D721Med (cell line): ENCODE measurements at places on chromosomes 6 and 20.

GRCh38 chr6:93391965-93392364 is 27.4 kb downstream of the EPHA7 start:
- no peak for DNase-seq

DNA sequence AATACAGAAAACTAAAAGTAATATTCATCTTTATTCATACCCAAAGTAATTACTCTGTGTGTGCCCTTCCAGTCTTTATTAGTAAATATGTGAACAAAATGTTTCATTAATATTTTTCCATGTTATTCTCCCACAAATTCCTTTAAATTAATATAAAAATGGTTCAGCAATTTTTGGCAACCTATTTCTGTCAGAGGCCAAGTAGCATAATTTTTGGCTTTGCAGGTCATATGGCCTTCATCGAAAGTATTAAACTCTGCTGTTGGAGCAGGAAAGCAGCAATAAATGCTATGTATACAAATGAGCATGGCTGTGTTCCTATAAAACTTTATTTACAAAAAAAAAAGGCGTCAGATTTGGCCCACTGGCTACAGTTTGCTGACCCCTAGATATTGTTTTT is 16.1 kb downstream of the ZC2HC1B start:
- no peak for DNase-seq

GRCh38 chr6:54614499-54615195 is 231.9 kb upstream of the FAM83B start:
- DNase-seq = no peak

DNA sequence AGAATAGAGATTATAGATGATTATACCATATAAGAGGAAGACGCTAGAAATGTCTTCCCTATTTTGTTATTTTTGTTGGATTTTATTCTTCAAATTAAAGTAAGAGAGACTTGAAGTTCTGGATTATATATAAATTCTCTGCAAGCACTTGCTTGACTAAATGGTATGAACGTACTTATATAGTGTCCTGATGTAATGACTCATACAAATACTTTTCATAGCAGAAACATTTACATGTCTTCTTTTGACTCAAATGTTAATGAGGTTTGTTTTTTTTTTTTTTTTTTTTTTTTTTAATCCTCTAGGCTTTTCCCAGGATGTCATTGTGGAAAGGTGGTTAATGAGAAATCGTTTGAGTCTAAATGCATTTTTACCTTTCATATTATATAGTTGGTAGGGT is 55.0 kb downstream of the PDE7B start:
- no peak for DNase-seq

DNA sequence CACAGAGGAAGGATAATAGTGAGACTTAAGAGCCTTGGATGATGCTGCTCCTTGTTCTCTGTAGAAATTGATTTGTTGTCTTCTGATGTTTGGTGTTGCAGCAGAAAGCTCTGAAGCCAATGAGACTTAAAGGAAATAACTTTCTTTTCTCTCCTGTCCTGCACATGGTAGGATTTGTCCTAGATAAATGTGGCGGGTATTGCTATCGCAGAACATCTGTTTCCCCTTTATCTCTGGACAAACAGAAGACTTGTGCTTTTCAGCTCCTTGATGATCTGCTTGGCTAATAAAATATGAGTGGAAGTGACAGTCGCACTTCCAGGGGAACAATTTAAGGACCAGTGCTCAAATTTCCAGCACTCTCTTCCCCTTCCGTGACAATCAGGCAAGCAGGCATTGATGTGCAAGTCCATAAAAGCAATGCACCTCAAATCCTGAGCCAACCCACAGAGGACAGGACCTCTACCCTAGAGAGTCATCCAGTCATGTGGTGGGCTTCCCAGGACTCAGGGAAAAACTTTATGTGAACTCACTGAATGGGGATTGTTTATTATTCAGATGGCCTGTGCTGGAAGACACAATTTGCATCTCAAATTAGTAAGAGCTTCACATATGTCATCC is 9.9 kb upstream of the NCR2 start:
- DNase-seq = no peak

- DNase-seq = no peak
Measured at GRCh38 chr6:27471365-27472115, 1.4 kb downstream of the ZNF184 start.

DNA sequence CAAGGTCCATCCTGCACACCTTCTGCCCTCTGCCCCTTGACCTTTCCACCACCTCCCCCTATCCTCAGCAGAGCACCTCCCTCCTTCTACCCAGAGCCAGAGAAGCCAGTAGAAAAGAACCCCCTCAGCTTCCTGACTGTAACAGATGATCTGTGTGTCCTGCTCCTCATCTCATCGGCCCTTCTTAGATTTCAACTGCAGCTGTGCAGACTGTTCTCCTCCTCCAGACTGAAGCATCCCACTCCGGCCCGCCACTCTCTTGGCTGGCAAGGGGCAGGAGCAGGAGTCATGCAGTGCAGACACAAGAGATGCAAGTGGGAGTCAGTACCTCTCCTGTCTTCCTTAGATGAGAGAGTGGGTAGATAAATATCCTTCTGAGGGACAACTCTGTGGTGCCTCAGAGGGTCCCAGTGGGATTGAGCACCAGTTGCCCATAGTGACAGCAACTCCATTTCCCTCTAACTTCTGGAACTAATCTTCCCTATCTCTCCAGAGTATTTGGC is 163.5 kb upstream of the MLN start:
- DNase-seq = no peak
